ENCODE measurements at places on chromosomes 6 and 20.

DNA sequence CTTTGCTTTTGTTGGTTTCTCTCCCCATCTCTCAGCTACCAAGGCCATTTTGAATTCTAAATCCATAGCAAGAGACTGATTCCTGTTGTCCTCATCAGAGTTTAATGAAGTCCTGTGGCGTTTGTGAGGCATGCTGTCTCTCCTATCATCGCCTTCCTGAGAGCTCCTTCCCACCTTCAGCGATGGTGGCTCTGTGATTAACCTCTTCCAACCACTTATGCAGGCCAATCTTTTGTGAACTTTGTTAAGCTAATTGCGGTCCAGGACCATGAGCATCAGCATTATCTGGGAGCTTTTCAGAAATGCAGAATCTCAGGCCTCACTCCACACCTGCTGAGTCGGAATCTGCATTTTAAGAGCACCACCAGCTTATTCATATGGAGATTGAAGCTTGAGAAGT is 272.5 kb upstream of the CDYL start:
- DNase-seq: no peak

GRCh38 chr20:16714751-16715150 is 15.1 kb upstream of the SNRPB2 start:
- no peak for DNase-seq

DNA sequence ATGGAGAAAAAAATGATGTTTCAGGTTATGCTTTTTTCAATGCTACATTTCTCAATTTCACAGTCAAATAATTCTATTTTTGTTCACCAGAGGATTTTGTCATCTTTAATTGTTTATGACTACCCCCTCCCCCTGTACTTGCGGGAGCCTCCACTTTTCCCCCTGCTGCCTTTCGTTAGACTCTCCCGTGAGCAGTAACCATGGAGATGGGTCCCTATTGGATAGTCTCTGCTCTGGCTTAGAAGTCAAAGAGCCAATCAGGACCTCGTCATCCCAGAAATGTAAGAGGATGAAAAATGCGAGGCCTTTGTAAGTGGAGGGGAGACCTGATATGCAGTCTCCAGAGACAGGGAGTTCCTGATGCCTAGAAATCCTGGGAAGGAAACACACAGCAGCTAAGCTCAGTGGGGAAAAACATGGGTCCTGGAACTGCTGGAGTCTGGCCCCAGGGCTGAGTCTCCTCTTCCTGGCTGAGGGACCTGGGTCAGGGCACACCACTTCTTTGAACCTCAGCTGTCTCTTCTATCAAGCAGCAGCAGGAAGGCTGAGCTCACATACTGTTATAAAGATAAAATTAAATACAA is 298.7 kb downstream of the TSHZ2 start:
- DNase-seq: no peak

- DNase-seq: no peak
Measured at GRCh38 chr6:137488150-137489045, 5.8 kb downstream of the OLIG3 start.

DNA sequence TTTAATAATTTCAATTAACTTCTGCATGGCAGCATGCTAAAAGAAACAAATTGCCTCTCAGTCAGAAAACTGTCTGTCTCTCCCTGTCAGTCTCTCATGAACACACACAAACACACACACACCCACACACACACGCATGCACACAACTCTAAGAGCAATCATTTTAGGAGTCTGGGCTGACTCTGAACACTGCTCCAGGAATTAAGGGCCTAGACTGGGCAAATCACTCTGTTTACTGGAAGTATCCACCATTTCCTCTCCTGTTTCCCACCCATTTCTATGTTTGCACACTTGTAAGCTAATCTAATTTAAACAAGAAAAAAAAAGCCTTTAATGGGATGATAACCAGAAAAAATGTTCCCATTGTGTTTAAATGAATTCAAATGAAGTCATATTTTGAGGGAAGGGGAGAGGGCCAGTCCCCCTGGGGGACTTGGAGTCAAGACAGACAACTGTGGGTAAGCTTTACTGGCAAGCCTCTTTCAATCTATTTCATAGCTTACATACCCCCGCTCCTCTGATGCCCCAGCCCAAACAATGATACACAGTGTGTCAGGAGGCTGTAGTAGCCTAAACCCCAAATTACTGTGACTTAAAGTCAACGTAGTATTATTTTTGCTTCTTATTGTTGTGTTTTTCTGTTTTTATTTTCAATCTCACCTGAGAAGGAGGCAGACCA is 447.8 kb upstream of the FLRT3 start:
- DNase-seq: no peak

DNA sequence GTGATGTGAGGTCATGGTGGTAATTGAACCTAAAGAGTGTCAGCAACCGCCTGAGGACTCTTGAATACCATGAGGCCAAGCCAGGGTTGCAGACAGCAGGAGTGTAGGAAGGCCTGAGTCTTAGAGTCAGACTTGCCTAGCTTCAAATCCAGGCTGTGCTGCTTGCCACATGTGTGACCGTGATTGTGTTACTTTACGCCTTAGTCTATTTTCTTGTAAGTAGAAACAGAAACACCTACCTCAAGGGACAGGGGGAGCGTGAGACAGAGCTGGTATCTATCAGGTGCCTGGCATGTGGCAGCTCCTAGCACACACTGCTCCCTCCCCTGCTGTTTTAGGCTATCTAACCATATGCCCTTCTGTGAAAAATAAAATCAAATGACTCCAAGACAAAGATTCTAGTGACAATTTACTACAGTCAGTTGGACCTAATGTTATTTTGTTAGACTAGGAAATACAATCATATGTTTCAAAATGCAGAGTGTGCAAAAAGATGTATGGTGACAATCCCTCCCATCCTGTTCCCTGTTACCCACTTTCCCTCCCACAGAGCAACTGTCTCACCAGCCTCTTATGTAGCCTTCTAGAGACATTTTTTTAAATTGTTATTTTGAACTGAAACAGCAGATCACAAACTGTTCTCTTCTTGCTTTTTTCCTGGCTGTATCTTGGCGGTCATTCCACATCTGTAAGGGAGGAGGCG is 21.7 kb downstream of the TAF8 start:
- DNase-seq: no peak

- DNase-seq: no peak
Measured at GRCh38 chr6:160276126-160276525, 17.5 kb upstream of the SLC22A2 start.

- DNase-seq: no peak
Measured at GRCh38 chr6:75280131-75280855, 4.3 kb downstream of the TMEM30A start.

GRCh38 chr20:20744170-20744725 is 31.8 kb upstream of the RALGAPA2 start:
- no peak for DNase-seq

GRCh38 chr6:114249522-114249921 is 93.3 kb downstream of the HS3ST5 start:
- no peak for DNase-seq

- no peak for DNase-seq
Measured at GRCh38 chr6:5287205-5287965, 26.1 kb downstream of the FARS2 start.

DNA sequence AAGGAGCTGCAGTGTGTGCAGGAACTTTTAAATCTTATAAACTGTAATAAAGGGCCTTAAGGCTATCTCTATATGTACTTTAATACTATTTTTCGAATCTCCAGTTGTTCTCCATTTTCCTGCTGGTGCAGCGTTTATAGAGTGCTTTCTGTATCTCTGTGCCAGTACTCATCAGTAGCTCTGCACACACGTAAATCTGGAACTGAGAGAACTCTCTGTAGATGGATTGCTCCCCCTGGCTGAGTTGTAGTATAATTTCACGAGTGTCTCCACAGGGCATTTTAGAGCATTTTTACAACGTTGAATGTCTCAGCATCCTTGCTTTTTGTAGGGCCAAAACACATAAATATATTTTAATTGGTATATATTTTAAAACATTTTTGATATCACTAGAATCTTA is 256.5 kb downstream of the TRDN start:
- no peak for DNase-seq

DNA sequence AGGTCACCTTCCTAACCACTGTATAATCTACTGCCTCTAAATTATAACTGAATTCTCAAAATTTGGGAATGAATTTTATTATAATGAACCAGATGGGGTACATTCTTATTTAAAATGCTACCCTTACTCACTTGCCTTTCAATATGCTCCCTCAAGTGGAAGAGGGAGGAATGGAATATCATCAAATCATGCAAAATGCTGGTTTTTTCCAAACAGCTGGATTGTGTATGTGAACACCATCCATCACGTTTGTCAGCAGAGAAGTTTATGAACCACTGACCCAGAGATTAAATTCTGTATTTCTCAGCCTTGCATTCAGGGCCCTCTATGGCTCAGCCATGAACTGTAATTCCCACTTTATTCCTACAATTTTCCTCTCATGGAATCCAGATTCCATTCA is 40.5 kb downstream of the CBLN4 start:
- no peak for DNase-seq

GRCh38 chr20:47620808-47621805 is 119.4 kb downstream of the NCOA3 start:
- peak; percentile 58 for DNase-seq

- DNase-seq: no peak
Measured at GRCh38 chr6:135188718-135189117, 7.6 kb downstream of the MYB start.

DNA sequence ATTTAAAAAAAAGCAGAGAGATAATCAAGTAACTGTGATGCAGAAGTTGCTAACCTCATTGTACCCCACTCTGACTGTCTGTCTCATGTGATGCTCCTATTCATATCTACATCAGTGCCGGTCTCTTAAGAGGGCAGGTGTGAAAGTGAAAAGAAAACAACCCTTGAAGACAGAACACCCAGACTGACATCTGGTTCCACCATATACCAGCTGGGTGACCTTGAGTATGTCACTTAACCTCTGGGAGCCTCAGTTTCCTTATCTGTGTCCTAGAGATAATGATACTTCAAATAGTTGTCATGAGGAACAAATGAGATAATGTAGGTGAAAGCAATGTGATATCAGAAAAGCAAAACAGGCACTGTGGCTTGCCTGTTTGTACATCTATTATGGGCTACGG is 426.8 kb upstream of the SOX4 start:
- no peak for DNase-seq

GRCh38 chr20:8194721-8195120 is 62.7 kb downstream of the PLCB1 start:
- no peak for DNase-seq

- DNase-seq: no peak
Measured at GRCh38 chr6:100704961-100705360, 176.2 kb downstream of the ASCC3 start.

DNA sequence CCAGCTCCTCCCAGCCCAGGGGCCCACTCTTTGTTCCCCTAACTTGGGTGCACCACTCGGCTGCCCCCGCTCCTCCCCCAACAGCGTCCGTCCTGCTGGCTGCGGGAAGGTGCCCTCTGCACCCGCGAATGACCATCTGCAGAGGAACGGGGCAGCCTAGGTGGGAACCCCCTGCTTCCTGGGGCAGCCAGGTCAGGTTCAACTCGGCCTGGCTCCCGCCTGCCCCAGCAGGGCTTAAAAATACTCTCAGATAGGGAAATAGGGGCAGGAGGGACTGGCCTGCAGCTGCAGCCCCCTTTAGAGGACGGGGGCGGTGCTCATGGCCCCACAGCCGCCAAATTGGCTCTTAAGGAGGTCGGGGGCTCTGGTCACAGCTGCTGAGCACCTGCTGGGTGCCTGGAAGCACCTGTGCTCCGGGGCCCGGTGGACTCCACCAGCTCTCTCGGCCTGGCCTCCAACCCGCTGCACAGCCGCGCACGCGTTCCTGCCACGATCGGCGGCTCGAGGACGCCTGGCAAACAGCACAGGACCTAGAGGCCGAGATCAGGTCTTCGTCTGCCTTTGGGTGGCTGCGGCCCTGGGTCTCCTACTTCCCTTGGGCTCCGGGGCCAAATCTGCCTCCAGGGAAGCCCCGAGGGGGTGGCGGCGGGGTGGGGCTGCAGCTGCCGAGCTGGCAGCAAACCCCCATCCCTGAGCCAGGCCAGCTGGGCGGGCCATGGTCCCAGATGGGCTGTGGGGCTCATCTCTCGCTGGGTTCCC is 700 bp upstream of the LAMA5 start:
- no peak for DNase-seq

- no peak for DNase-seq
Measured at GRCh38 chr6:80343511-80343910, 237.0 kb downstream of the BCKDHB start.

DNA sequence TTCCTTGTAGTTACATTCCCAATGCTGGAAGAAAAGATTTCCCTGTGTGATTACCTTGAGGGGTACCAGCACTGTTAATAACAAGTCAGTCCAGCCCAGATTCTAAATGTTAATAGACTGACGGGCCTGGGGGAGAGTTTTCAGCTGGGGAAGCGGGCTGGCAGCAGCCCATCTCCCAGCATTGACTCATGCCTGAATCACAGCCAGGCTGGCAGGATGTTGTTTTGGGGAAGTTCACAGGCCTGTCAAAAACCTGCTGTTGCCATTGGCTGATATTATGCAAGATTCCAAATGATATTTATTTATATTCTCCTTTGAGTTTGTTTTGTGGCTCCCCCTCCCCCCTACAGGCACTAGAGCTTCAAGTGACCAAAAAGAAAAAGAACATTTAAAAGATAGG is 213.9 kb upstream of the CNR1 start:
- DNase-seq: no peak

DNA sequence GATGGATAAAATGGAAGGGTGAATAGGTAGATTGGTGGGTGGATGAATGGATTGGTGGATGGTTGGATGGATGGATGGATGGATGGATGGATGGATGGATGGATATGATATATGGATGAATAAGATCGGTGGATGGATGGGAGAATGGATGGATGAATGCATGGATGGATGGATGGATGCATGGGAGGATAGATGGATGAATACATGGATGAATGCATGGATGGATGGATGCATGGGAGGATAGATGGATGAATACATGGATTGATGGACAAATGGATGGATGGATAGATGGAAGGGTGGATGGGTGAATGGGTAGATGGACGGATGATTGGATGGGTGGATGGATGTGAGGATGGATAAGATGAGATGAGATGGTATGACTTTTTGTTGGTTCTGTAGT is 95.7 kb upstream of the DUSP22 start:
- DNase-seq: no peak

DNA sequence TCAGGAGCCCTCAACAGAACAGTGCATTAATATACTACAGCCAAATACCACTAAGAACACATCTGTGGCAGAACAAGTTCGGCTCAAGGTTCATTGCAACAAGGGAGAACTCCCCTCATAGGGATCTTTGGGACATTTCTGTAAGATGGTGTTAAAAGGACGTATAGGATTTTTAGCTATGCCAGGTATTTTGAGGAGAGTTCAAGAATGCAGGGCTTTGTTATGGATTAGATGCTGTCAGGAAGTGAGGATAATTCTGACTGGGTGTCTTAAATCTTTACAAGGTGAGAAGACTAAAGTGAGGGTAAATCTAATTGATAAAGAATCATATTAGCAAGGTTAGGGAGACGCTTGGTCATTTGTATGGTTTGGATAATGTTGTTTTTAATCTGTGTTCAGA is 83.7 kb upstream of the AHI1 start:
- no peak for DNase-seq

GRCh38 chr6:85640821-85641220 is 1.9 kb downstream of the SYNCRIP start:
- no peak for DNase-seq

- DNase-seq: no peak
Measured at GRCh38 chr6:112286010-112286409, 31.6 kb upstream of the LAMA4 start.

- DNase-seq: no peak
Measured at GRCh38 chr20:23142162-23143050, 56.3 kb upstream of the CD93 start.

- DNase-seq: no peak
Measured at GRCh38 chr20:63082939-63083735, 76.4 kb upstream of the BHLHE23 start.

- DNase-seq: no peak
Measured at GRCh38 chr20:62685781-62686555, 22.7 kb upstream of the NTSR1 start.

All from hematopoietic multipotent progenitor cell treated with erythropoietin and hydrocortisone succinate and interleukin-3 and kit ligand, for 15 days (in vitro differentiated cells).